Myocyte (in vitro differentiated cells): ENCODE measurements at places on chromosomes 6 and 20. TPM values are rescaled to one million over a fixed set of nuclear protein-coding genes. Genes with fewer than 3 reads are reported as not detected.
A peak's percentile ranks its signal among the peaks of the same experiment; 100 is the strongest.

- DNase-seq: no peak
Observed at GRCh38 chr20:35011589-35012226, 56.0 kb downstream of the MYH7B start.

DNA sequence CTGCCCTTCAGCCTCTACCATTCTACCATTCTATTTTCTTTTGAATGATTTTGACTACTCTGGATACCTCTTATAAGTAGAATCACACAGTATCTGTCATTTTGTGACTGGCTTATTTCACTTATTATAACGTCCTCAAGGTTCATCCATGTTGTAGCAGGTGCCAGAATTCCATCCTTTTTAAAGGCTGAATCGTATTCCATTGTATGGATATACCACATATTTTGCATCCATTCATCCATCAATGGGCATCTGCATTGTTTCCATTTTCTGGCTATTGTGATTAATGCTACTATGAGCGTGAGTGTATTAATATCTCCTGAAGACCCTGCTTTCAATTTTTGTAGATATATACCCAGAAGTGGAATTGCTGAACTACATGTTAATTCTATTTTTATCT is 105.5 kb downstream of the SYNE1 start:
- no peak for DNase-seq

DNA sequence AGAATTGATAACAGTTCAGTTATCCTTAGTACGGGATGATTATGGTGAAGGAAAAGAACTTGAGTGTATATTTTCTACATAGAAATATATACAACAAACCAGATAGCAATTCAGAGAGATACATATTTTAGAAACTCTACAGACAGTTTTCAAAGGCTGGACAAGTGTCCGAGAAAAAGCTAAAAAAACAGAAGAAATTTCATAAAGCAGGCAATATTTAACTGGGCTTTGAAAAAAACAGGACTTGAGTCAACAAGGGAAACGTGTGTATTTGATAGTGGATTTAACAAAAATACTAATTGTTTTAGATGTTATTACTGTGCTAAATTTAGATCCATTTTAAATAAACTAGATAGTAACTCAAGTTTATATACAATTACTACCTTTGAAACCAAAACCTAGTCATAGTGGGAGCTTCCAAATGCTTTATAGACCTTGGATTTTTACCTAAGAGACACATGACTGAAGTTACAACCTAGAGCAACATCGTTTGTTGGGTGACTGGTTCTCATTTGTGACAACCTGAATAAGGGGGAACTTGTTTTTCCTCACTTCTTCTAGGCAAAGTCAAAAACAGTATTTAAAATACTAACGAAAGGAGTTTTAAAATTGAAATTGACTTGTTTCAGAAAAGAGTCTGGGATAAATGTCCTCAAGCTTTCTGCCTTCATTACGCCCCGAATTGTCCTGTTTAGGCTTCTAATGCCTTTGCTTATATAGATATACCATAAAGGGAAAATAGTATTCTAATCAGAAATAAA is 116.7 kb upstream of the PRSS16 start:
- no peak for DNase-seq

DNA sequence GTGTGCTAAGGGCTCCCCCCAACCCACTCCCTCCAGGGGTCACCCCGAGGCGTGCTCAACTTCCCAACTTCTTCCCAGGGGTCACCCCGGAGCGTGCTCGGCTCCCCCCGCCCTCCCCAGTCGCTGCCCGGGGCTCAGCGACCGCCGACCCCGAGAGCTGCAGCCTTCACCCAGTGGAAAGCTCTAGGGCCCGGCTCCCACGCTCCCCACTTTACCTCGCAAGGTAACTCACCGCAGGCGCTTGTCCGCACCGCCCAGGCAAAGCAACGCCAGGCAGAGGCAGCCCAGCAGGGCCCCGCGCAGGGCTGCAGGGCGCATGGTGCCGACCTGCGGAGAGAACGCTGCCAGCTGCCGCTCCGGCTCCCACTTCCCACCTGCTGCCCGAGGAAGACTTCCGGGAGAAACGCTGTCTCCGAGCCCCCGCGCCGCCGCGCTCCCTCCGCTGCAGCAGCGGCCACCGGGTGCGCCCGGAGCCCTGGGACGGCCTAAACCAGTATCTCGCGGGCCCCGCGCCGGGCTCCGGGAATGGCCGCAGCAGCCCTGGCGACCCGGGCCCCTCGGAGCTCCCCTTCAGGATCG is 396 bp downstream of the RNASET2 start:
- DNase-seq: no peak

DNA sequence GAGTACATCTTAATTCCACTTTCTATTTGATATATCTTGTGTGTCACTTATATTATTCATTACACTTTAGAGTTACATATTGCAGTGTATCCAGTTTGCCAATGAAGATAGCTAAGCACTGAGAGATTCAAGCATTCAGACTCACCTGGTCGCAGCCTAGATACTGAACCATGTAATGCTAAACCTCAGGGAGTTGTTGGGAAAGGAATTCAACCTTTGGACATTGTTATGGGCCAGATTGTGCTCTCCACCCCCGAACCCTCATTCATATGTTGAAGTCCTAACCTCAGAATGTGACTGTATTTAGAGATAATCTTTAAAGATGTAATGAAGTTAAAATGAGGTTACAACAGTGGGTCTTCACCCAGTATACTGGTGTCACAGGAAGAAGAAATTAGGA is 13.8 kb upstream of the KIF16B start:
- no peak for DNase-seq

GRCh38 chr20:43985608-43986316 is 71.1 kb downstream of the TOX2 start:
- peak; percentile 43 for DNase-seq

DNA sequence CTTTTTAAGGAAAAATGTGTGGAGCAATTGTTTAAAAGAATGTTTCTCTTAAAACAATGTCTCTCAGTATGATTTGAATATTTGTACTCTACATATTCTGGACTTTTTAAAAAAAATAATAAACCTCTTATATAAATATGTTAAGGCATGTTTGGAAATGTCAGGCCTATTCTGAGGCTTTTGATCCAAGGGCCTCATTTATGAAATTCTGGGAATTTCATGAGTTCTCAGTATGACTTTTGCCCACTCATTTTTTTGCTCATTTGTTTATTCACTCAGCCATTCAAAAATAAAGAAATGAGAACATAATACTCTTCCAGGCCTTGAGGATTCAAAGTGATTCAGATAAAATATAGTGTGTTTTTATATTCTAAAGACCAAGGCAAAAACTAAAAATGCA is 60.4 kb downstream of the DOK5 start:
- DNase-seq: no peak

DNA sequence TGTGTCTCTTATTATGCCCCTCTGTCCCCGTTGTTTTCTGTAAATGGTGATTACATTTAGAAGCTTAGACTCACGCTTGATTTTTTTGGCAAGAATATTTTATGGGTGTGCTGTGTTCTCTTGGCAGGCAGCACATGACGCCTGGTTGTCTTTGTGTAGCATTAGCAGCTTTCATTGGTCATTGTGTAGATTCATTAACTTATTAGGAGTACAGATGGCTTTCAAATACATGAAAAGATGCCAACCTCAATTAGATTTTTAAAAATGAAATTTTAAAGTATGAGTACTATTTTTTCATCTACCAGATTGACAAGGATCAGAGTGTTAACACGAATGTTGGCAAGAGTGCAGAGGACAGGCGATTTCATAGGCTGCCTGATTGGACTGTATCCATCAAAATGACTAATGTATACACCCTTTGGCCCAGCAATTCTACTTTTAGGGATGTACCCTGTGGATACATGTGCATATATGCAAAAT is 15.2 kb downstream of the COX4I2 start:
- DNase-seq: no peak

DNA sequence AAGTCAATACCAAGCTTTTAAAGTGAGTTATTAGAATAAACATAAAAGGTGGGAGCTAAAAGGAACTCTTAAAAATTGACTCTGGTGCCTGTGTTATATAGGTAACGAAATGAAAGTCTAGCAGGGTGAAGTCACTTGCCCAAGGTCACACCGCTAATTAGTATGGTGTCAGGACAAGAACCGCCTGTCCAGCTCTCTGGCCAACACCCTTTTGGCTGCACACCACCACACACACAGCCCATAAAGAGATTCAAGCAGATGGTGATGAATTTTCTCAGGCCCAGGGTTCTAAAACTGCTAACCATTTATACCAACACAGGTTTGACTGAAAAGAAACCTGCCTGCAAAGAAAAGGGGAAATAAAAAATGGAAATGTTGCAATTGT is 20.2 kb downstream of the GFOD1 start:
- no peak for DNase-seq

DNA sequence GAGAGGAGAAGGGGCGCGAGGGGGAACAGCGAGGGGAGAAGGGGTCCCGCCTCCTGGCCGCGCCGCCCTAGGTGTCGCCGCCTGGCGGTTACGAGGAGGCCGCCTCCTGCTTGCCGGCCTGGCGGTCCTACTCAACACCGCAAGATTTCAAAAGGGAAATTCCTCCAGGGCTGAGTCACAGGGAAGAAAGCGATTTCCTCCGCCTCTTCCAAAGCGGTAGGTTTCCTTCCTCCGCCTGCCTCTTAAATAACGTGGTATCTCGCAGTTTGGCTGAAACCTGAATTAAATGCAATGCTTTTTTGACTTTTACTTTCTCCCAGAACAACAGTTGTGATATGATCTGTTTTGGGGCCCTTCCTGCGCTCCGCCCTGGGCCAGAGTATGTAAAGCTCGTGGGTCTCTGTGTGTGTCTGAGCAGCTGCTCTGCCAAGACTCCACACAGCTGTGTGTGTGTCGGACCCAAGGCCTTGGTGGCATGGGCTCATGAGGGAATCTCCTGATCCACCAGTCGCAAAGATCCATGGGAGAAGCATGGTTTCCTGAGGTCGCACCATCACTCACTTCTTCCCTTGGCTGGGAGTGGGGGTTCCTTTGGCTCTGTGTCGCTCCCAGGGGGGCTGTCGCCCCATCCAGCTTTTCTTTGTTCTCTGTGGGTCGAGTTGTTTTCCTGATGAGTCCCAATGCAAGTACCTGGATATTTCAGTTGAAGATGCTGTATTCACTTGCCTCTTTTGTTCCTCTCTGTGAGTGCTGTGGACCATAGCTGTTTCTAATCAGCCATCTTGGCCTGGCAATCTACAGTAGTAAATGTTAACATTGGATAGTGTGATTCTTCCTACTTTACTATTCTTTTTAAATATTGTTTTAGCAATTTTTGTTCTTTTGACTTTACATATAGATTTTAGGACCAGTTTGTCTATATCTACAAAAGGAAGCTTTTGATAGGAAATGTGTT is 31.6 kb upstream of the NOTCH4 start:
- peak; percentile 85 for DNase-seq

DNA sequence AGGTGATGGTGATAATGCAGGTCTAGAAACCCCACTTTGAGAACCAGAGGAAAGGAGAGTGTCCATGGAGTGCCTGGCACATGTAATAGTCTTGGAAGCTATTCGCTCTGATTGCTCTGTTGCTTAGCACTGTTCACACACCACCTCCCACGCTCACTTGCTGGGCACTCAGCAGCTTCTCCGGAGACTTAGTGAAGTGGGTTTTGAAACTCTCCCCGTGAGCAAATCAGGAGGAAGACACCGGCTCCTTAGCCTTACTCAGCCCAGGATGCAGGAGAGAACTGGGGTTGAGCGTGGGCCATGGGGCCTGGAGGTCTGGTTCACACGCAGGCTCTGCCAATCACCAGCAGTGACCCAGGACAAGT is 22.2 kb downstream of the BMP7 start:
- DNase-seq: no peak

GRCh38 chr6:54856129-54856528 is 9.6 kb downstream of the FAM83B start:
- DNase-seq: no peak

The PSORS1C1 gene
- total RNA-seq: 0.21 and 0.29 TPM in 2 replicates

The C6orf163 gene
- 0.10 and 0.75 TPM in 2 replicates for total RNA-seq

The MUC21 gene
- total RNA-seq: not detected in 2 replicates

The ESR1 gene
- 0.72 and 0.83 TPM in 2 replicates for total RNA-seq
